Omental fat pad (tissue), 4 donors: ENCODE measurements at places on chromosomes 2 and 18. TPM values are rescaled to one million over a fixed set of nuclear protein-coding genes. Genes with fewer than 3 reads are reported as not detected.

The TANC1 gene
- 42.0 TPM for total RNA-seq

GRCh38 chr18:61284039-61284438 is 49.2 kb upstream of the CDH20 start:
- no peak for DNase-seq

GRCh38 chr18:5162111-5162510 is 34.9 kb downstream of the AKAIN1 start:
- DNase-seq = no peak

GRCh38 chr2:183179156-183179555 is 54.9 kb downstream of the NUP35 start:
- DNase-seq = no peak

The TCF4 gene
- 113 TPM for total RNA-seq

GRCh38 chr18:61972389-61973264 is 79.8 kb upstream of the RNF152 start:
- DNase-seq = no peak

DNA sequence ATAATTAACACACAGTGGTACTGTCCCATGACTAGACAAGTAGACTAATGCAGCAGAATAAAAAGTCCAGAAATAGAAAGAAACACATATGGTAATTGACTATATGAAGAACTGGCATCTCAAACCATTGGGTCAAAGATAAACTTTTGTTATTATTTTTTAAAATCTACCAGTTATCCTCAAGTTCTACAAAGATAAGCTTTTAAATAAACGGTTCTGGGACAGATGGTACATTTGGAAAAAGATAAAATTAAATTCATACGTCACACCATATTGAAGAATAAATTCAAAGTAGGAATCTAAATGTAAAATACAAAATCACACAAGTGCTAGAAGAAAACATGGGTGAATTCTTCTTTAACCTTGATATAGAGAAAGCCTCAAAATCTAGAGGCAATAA is 37.6 kb upstream of the PLEKHM3 start:
- no peak for DNase-seq

GRCh38 chr2:39513641-39514094 is 76.6 kb upstream of the MAP4K3 start:
- DNase-seq = peak; percentile 54

GRCh38 chr2:197273485-197273884 is 37.1 kb downstream of the ANKRD44 start:
- no peak for DNase-seq

DNA sequence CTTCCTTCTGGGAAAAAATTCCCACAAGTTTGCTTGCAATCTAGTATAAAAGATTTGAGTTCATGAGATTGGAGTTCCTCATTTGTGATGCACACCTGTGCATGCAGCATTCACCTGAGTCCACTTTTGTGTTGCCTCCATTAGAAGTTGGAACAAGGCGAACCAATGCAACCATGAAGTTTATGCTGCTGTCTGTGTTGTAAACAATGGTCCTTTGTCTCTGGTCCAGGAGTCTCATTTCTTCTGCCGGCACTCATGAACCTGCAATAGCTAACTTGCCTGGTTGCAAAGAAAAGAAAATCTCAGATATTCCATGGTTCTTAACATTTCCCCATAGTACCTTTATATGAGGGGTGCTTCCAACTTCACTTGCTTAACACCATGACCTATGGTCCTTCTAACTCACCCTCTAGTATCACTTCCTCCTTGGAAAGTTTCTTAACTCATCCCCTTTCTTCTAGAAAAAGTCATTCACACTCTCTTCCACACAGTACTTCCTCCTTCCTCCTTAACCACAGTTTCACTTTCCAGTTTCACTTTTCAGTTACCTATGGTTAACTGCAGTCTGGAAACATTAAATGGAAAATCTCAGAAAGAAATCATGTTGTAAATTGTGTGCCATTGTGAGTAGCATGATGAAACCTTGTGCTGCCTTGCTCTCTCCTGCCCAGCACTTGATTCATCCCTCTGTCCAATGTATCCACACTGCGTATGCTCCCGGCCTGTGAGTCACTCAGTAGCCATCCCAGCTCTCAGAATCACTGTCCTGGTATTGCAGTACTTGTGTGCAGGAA is 128.8 kb upstream of the TRIB2 start:
- no peak for DNase-seq

GRCh38 chr2:95008306-95008705 is 17.2 kb upstream of the MAL start:
- DNase-seq = no peak

- no peak for DNase-seq
Measured at GRCh38 chr18:1357724-1358123, 453.1 kb downstream of the ADCYAP1 start.

The CASP10 gene
- 13.5 TPM for total RNA-seq

DNA sequence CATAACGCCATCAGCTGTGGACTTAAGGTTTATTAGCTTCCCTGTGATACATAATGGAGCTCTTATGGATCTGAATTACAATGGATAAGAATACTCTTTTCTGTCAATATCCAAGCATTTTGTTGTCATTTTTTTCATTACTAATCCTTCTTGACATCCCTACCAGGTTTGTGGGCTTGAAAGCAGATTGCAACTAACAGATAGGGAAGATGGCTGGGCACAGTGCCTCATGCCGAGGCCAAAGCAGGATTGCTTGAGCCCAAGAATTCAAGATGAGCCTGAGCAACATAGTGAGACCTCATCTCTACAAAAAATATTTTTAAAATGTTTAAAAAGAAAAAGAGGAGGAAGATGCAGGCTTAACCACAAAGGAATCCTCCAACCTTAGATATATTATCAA is 42.4 kb downstream of the ASXL2 start:
- no peak for DNase-seq

DNA sequence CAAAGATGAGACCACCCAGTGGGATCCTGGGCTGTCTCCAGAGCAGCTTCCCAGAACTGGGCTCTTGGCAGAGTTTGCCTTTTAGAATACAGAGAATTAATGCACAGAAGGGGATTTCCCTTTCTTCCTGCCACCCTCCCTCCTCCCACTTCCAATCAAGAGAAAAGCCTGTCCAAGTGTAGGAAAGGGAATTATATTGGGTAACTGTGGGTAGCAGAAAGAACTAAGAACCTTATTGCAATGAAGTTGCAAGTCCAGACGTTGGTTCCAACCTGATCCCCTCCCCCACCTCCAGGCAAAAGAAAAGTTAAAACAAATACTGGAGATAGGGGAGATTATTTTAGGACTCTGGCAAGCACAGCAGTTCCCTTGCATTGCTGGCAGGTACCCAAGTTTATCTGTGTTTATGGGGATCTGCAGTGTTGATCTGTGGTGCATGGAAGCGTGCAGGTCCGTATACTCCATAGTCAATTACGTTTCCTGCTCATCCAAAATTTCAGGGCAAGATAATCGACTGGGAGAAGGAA is 114.3 kb downstream of the PRKCE start:
- DNase-seq = no peak

The MAP3K2 gene
- 48.4 TPM for total RNA-seq

The IL18RAP gene
- total RNA-seq = 1.9 TPM

GRCh38 chr2:7444626-7445025 is 527.4 kb downstream of the RNF144A start:
- no peak for DNase-seq

The PLA2R1 gene
- 11.6 TPM for total RNA-seq

The TAF4B gene
- 7.4 TPM for total RNA-seq

GRCh38 chr2:187499941-187500532 is 52.0 kb upstream of the CALCRL start:
- peak; percentile 36 for DNase-seq

DNA sequence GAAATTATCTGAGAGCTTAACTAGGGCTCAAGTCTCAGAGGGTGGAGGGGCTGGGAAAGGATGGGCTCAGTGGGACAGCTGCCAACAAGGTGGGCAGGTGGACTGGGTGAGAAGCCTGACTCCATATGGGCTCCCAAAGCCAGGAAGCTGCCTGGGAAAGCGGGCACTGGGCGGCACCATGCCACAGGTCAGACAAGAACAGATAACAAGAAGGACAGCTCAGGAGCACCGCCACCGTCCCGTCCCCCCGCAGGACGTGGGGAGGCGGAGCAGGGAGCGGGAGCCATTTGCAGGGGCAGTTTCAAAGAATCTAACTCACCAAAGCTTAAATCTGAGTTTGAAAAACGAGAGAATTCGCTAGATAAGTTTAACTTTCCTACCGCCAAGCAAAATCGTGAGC is 45.6 kb downstream of the NETO1 start:
- DNase-seq = no peak

The ANKRD23 gene
- total RNA-seq = 2.0 TPM

The CFC1 gene
- 1.8 TPM for total RNA-seq

DNA sequence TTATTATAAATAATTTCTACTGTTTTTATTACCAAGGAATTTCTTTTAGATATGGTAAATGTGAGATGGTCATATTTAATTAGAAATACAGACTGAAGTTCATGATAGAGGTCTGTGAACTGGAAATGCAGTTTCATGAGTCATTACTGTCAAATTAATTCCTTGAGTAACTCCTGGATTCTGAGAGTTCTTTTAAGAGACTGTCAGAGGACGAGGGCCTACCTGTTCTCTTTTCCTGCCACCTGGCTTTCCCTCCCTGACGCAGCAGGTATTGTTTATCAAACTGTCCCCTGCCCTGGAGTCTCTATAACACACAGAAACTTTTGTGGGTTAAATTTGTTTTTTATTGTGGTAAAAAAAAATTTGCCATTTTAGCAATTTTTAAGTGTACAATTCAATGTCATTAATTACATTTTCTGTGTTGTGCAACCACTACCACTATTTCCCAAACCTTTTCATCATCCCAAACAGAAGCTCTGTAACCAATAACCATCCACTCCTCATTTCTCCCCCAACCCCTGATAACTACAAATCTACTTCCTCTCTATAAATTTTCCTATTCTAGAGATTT is 142.6 kb downstream of the DIS3L2 start:
- no peak for DNase-seq

- no peak for DNase-seq
Measured at GRCh38 chr18:2451556-2451955, 119.7 kb downstream of the METTL4 start.

DNA sequence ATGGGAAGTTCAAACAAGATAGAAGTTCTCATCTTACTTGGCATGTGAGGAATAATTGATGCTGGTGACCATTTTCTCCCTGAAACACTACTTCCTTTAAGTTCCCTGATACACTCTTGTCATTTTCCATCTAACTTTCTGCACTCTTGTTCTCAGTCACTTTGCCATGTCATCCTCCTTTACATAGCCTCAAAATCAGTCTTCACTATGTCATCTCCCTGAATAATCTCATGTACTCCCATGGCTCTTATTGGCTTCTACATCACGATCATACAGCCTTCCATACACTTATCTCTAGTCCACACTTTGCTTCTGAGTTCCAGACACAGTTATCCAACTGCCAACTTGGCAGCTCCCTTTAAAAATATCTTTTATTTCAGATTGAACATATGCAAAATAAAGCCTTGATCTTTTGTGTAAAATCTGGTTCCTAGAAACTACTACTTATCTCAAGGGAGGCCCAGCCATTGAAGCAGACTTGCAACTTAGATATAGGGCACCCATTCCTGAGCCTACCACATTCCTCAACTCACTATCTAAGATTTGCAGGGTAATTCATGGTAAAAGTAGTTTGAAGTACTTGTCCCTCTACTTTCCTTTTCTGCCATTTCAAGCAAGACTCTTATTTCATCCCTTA is 1070.2 kb upstream of the NXPH2 start:
- no peak for DNase-seq

The ZNF804A gene
- 0.09 TPM for total RNA-seq

DNA sequence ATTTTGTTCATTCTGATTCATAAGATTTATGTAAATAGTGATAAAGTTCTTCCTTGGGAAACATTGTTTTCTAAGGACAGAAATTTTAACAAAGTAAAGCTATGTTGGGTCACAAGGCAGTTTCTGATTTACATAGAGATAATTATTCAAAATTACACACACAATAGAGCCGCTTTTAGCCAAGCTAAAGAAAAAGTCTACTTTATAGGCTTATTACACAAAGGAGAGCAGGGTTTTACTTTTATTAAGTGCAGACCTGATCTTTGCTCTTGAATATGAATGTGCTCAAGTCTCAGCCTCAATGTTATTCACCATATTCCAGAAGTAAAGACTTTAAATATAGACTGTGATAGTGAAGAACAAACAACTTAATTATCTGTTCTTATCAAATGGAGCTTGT is 787.8 kb upstream of the LINC00305 start:
- no peak for DNase-seq

The CETN1 gene
- total RNA-seq = not detected

- DNase-seq = no peak
Measured at GRCh38 chr2:133025004-133025403, 355.0 kb upstream of the LYPD1 start.

The SLC9A4 gene
- total RNA-seq = not detected

- DNase-seq = no peak
Measured at GRCh38 chr2:58896638-58897037, 655.5 kb upstream of the FANCL start.

The NDUFB3 gene
- total RNA-seq = 32.4 TPM

DNA sequence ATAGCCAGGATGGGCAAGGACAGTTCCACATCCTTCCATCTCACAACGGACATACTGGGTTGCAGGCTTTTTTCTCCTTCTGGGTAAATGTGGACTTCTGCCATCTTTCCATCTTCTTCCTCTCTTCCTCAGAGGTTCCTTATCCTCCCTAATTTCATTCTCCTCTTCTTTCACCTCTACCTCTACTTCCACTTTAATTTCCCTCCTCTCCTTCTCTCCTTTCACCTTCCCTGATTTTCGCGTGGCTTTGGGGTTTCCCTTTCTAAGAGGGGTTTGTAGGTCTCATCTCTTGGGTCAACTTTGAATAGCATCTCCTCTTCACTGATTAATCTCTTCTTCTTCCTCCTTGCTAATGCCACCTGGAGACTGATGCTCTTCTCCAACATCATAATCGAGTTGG is 17.1 kb downstream of the POLR2D start:
- DNase-seq = no peak

The REG3G gene
- total RNA-seq = 0.65 TPM

DNA sequence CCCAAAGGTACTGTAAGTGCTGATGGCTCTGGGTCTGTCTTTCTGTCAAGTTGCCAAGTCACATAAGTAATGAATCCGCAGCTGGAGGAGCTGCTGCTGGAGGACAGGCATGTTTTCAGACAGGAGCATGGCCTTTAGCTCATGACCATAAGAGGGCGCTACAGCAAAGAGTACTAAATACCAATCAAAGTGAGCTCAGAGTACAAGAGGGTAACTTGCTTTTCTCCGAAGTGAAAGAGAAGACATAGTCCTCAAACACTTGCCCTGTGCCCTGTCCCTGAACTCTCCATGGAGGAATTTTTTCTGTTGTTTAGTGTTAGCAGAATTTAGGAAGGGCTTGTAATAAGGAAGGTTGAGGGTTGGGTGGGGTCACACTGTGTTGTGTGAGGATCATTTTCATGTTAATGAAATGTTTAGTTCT is 58.0 kb upstream of the EML6 start:
- no peak for DNase-seq

DNA sequence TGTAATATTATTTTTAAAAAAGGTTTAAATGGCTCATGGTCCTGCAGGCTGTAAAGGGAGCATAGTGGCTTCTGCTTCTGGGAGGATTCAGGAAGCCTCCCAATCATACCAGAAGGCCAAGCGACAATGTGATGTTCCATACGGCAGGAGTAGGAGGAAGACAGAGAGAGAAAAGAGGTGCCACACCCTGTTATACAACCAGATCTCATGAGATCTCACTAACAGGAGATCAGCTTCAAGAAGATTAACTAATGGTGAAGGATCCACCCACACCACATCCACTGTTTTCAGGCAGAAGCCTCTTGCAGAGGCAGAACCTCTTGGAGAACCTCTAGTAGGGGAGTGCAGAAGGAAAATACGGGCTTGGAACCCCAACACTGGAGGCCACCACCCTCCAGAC is 103.9 kb upstream of the TEKT4 start:
- no peak for DNase-seq

The GMPPA gene
- total RNA-seq = 22.6 TPM
